Ascending aorta (tissue), 2 donors: ENCODE measurements at places on chromosomes 2 and 18.

DNA sequence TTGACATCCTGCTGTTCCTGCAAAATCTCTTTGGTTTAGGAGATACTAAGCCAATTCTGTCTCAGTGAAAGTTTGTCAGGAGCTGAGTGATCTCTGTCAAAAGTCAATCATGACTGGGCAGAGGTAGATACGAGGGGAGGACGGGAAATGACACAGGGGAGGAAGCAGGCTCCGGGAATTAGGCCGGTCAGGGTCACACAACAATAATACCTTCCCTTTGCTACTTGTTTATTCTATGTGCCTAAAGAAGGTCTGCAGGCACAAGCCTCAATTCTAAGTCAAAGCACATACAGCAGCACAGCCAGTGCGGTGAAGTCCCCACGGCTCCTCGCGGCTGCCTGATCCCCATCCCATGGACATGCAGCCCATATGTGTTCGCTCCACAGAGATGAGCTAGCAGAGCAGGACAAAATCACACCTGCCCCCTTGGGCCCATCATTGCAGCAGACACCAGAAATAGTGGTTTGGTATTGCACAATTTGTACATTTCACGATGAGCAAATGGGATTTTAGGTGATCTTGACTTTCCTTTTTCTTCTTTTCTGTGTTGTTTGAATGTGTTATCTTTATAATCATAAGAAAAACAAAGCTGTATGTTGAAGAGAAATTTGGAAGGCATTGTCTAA lies 141.4 kb downstream of the VAPA start:
- no peak for DNase-seq

DNA sequence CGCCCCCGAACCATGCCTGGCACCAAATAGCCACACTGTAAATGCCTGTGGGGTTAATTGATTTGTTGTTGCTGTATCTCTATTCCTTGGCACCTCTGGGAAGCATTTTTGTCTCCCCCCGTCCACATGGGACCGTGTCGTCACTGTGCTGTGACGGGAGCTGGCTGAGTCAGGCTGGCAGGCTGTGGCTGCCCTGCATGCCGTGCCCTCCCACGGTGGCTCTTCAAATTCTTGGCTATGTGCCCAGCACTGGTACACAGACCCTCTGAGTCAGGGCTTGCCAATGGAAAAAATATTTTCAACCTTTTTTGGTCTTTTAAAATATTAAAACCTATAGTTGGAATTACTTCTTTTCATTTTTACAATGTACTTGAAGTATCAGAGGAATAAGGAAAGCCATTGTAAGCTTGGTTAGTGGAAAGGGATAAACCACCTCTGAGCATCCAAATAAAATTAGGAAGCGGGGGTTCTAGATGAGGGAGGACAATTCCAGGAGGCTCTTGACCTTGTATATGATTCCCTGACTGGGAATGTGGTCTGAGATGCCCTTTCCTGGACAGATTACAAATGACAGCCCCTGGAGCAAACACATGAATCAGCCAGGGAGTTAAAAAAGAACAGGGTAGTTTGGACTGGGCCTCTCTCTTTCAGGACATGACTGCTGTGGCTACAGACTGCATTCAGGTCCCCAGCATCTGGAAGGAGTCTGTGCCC lies 59.4 kb downstream of the DGKD start:
- DNase-seq: peak; percentile 32

DNA sequence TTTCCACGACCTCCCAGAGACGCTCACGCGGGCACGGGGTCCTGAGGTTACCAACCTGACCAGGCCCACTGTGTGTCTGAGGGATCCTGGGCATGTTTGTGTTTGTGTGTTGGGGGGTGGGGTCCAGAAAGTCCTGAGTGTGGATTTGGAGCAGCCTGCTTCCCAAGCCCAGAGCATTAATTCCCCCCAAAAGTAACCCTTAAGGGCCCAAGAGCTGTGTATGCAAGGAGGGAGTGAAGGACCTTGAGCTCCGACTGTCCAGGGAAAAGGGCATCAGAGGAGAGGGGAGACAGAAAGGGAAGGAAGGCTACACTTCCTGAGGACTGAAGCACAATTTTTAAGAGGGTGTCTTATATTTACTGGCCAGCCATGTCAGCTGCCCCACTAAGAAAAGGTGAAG lies 5.2 kb upstream of the SIX3 start:
- no peak for DNase-seq

- DNase-seq: no peak
These were observed 277.7 kb upstream of the HNRNPA3 start for GRCh38 chr2:176934869-176935415.

GRCh38 chr2:1091895-1092585 lies 141.4 kb downstream of the SNTG2 start:
- DNase-seq: no peak

DNA sequence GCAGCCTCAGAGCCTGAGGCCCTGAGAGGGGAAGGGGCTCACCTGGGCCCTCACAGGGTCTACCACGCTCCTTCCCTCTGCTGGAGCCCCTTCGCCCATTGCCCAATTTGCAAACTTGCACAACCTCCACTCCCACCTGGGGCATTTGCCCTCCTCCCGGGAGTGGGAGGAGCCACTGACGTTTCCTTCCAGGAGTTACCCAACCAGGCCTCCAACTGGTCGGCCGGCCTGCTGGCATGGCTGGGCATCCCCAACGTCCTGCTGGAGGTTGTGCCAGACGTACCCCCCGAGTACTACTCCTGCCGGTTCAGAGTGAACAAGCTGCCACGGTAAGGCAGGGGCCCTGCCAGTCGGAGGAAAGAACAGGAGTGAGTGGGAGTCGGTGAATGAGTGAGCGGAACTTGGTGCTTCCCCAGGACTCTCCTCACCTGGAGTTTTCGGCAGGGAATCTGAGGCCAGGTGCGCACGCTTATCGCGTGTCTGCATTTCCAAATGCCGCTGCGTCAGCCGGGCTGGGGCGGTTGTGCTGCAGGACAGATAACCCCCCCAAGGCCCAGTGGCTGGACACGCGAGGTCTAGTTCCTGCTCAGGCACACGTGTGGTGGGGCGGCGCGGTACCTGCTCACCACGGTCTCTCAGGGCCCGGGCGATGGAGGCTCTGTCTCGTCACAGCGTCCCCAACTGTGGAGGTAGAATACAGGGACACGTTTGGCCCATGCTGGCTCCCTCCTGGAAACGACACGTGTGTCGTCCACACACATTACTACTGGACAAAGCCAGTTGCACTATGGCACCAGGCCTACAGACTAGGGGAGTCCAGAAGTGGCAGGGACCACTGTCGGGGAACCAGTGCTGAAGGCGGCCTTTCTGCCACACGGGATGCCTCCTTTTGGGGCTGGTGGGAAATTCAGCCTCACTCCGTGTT lies 11.7 kb downstream of the ANO7 start:
- DNase-seq: no peak

DNA sequence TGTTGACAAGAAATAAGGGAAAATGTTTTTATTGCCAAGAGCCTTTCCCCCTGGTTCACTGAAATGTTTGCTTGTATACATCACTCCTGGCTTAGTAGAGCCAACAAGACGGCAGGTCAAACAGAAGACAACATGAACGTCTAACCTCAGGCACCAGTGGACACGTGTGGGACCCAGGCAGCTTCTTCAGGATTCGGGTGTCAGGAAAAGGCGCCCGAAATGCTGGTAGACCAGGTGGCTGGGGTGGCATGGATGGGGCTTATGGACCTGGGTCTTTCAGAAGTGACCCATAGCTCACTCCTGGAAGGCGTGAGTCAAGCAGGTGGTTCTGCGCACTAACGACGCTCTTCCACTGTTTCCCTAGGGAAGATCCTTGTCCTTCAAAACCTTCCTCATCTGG lies 23.3 kb upstream of the NFATC1 start:
- no peak for DNase-seq

- DNase-seq: no peak
These were observed 174.2 kb upstream of the RBMS1 start for GRCh38 chr2:160667811-160668210.

- DNase-seq: no peak
These were observed 53.6 kb downstream of the TSHZ1 start for GRCh38 chr18:75264195-75264594.

DNA sequence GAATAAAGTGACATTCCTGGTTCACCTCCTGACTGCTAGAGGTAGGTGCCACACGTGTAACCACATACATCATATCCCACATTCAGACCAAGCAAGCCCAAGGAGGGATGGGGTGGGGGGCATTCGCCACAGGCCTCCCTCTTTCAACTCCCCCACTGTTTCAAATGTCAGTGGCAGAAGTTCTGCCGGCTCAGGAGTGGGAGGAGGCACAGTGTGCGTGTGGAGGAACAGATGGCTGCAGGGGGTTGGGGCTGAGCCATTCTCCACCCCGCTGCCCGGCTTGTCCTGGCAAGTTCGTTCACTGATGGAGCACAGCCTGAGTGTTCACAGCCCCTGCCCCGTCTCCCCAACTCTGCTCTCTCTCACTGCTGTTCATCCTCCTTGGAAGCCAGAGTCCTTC lies 75.4 kb upstream of the TANC1 start:
- no peak for DNase-seq

DNA sequence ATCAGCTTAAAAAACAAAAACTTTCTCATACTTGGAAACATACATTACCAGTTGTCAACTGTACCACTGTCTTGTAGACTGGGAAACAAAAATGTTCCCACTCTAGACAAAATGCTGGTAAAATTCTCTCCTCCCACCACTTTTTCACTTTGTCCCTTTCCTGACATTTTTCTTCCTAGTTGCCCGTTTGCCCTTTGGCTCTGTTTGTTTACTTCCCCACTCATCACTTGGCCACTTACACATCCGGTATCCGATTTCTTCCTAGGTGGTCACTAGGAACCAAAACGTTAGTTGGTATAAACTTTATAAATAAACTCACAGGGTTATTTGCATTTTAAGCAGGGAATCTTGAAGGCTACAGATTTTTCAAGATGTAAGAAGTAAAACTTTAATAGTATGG lies 84.9 kb downstream of the METTL4 start:
- DNase-seq: no peak

GRCh38 chr2:3464401-3465005 lies 54.8 kb downstream of the ADI1 start:
- peak; percentile 60 for DNase-seq

GRCh38 chr2:39020383-39020782 lies 100.5 kb downstream of the SOS1 start:
- DNase-seq: no peak

- no peak for DNase-seq
These were observed 32.1 kb downstream of the ATOH8 start for GRCh38 chr2:85785871-85786270.

- DNase-seq: no peak
These were observed 47.2 kb downstream of the DCC start for GRCh38 chr18:52387175-52387574.

DNA sequence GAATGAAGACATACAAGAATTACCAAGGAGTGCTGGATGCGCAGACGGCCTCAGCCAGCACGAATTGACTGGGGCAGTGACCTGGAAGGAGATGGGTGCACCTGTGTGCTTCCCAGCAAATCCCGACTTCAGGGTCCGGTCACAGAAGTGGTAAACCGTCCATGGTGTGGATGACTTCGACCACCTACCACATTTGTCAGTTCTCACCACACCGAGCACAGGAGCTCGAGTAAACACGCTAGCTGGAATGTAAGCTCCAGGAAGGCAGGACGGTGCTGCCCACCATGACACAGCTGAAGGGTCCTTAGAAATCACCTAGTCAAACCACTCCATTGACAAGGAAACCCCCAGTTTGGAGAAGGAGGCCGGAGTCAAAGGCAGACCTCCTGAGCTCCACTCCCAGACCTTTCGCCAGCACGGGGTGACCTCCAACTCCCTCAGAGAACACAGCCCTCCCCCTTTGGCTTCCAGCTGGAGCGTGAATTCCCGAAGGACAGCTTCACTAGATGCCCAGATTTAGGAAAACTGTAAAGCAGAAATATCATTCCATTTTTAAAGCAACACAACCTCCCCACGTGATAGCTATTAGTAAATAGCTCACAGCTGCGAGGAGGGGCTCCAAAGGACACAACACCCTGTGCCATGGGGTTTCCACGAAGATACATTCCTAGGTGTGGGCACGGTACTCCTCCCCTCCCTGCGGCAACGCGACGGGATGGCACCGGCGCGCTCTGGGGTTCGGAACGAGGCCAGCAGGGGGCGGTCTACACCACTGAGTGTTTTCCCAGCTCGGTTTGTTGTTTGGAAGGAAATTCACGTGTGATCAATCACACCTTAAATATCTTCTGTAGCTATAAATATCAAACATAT lies 34.1 kb upstream of the GNAL start:
- DNase-seq: no peak

DNA sequence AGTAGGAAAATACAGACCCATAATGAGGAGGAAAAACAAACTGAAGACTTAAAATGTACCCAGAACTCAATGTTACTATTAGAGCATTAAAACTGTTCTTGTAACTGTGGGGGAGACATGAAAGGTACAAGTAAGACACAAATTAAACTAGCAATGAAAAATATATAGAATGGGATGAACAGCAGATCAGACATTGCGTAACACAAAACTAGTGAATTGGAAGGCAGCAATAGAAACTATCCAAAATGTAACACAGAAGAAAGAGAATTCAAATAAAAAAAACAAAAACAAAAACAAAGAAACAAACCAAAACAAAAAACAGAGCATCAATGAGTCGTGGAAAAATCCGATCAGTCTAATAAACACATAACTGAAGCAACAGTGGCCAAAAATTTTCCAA lies 127.1 kb upstream of the CNGA3 start:
- DNase-seq: no peak

DNA sequence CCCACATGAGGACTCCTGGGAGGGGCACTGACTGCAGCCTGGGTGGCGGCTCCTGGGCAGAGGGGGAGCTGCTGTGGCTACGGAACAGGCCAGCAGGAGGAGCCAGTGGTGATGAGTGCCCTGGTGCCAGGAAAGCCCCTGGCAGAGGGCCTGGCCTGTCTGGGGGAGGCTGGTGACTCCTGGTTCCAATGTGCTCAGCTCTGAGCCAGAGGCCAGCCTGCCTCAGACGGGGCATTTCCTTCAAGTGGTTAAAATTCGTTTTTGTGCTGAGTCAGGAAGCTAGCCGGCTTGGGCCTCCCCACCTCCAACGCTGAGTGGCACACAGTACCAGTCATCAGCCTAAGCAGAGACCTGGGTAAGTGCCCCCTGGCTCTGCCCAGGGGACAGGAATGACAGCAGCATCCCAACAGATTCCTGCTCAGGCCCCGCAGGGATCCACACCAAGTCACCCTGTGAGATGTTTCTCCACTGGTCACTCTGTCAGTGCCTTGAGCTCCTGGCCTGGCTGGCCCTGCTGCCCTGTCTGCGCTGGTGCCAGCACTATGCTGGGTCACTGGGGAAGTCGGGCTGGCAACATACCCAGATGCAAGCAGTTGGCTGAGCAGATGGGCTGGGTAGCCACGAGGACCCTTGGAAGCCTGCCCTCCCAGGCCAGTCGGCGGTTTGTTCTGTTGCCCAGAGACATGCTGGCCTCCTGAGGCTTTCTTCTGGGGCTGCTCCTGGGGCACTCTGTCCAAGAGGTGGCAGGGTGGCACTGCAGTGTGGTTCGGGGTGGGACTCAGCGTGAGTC lies 7.1 kb upstream of the KLF11 start:
- DNase-seq: peak; percentile 77

- DNase-seq: no peak
These were observed 167.6 kb downstream of the AFF3 start for GRCh38 chr2:99974682-99975375.

GRCh38 chr2:37326866-37327634 lies 2.4 kb upstream of the PRKD3 start:
- DNase-seq: no peak
